IMR-90 (cell line): ENCODE measurements at places on chromosomes 2 and 18. TPM values are rescaled to one million over a fixed set of nuclear protein-coding genes. Genes with fewer than 3 reads are reported as not detected.
A peak's percentile ranks its signal among the peaks of the same experiment; 100 is the strongest.

DNA sequence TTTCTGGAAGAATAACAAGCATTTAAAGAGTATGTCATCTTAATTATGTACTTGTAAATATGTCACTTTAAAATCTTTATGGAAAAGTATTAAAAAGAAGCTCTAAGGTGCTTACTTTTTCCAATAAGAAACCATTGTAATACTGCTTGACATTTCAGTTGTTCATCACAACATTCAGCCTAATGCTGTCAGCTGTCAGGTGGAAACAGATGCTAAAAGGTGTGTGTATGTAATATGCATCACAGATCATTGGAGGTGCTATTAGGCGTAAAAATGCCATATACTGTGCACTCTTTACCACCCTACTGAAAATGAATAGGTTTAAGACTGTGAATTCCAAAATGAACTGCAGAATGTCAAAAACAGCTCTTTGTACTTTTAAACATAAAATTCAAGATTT is 40.3 kb downstream of the METTL8 start:
- no peak for DNase-seq

GRCh38 chr2:113910110-113910717 is 20.3 kb downstream of the ACTR3 start:
- DNase-seq = peak; percentile 19

- peak; percentile 88 for DNase-seq
These were observed 35.5 kb downstream of the IL1R2 start for GRCh38 chr2:102027036-102027980.

- no peak for DNase-seq
These were observed 182.4 kb upstream of the ERBB4 start for GRCh38 chr2:212721026-212721451.

GRCh38 chr18:37445368-37445767 is 120.2 kb downstream of the CELF4 start:
- no peak for DNase-seq

GRCh38 chr2:123747326-123747725 is 277.8 kb upstream of the CNTNAP5 start:
- DNase-seq = no peak

DNA sequence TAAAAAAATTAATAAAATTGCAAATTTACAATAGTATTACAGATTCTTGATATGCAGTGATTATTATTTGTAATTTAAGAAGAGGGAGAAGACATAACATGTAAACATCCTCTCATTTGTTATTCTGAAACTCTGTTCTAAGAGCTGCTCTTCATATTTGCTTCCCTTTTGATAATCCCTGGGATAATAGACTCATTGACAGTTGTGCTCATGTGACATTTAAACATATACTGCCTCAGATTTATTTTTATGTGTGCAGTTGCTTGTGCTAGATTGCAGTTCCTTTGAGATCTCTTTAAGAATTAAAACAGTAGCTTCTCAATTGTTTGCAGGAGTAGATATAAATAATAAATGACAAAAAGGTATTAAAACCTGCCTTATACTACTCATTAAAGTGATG is 605.1 kb upstream of the CNTNAP5 start:
- DNase-seq = no peak

- peak; percentile 45 for DNase-seq
These were observed 171.0 kb downstream of the SRBD1 start for GRCh38 chr2:45439788-45440773.

DNA sequence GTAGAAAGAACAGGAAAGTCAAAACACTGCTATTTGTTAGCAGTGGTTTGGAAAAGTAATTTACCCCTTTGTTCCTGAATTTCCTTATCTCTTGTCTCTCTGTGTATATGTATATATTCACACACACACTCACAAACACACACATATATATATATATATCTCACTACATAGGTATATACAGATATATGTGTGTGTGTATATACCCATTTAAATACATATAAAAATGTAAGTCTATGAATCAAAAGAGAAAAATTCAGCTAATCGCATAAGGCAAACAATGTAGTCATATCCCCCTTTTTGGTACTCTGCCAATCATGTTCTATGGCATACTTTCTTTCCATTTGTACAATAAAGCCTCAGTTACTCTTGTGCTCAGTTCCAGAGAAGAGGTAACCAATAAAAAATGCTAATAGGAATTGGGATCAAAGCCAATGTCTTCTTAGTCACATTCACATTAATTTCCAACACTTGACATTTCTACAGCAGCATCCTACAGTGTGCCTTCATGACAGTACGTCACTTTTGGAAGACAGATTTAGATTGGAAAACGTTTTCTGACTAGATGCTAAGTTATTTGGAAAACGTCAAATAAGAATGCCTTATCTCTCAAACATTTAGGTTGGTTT is 94.6 kb downstream of the MC4R start:
- peak; percentile 83 for DNase-seq

DNA sequence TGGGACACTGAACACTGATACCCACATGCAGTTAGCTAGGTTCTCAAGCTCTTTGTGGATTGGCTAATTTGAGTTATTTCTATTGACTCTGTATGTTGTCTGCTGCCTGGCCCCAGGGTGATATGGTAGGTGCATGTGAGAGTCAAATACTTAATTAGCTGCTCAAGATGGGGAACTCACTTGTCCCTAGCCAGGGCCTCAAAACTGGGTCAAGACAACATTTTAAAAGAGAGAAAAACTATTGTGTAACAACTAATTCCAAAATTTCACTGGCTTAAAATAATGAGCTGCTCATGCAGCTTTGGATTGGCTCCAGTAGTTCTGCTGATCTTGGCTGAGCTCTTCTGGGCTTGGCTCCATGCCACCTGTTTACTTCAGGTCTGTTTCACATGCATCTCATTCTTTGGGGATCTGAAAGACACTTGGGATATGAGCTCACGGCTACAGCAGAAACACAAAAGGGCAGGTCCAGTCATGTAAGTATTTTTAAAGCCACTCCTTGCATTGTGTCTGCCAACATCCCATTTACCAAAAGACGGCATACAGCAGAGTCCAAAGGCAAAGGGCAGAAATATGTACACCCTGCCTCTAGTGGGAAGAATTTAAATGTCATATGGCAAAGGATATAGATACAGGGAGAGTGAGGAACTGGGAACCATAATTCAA is 716.8 kb downstream of the SUCLG1 start:
- DNase-seq = no peak

GRCh38 chr18:61435064-61435652 is 101.9 kb downstream of the CDH20 start:
- peak; percentile 10 for DNase-seq

DNA sequence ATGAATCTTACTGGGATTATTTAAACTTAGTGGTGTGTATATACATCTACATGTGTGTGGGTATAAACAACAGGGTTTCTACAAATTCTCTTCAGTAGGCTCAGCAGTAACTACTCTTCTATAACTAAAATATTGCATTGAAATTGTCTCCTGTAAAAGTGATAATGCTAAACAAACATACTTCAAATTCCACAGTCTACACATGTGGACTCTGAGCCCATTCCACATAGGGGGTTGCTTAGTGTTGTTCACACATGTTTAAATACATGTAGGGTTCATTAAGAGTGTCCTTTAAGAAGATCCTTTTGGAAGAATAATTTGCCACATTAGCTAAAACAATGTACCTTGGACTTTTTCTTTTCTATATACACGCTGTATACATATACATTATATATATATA is 152.8 kb upstream of the VRK2 start:
- DNase-seq = no peak

GRCh38 chr18:79396431-79397246 is 909 bp downstream of the NFATC1 start:
- DNase-seq = peak; percentile 26

- no peak for DNase-seq
These were observed 206.4 kb downstream of the DLGAP1 start for GRCh38 chr18:4248686-4249085.

- peak; percentile 42 for DNase-seq
These were observed 1.3 kb downstream of the SDC1 start for GRCh38 chr2:20223407-20224163.

GRCh38 chr2:28523902-28524301 is 28.0 kb downstream of the PLB1 start:
- DNase-seq = no peak

DNA sequence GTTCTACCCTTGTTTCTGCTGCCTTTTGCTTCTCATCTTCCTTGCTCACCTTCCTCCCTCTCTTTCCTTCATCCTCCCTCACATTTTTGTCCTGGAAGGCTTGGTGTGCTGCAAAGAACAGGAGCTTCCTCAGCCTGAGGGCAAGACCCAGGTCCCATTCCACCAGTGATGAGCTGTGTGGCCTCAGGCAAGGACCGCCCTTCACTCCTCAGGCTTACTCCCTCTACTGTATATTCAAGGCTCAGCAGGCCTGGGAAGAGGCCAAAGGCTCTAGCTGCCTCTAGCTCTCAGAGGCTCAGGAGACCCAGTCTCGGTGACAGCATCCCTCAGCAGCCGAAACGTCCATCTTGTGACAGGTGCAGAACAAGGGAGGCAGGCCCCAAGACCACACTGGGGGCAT is 97.5 kb downstream of the MRO start:
- DNase-seq = no peak

GRCh38 chr2:126527836-126528490 is 128.0 kb upstream of the GYPC start:
- peak; percentile 58 for DNase-seq

GRCh38 chr2:129329574-129329973 is 649.9 kb upstream of the RAB6C start:
- no peak for DNase-seq

DNA sequence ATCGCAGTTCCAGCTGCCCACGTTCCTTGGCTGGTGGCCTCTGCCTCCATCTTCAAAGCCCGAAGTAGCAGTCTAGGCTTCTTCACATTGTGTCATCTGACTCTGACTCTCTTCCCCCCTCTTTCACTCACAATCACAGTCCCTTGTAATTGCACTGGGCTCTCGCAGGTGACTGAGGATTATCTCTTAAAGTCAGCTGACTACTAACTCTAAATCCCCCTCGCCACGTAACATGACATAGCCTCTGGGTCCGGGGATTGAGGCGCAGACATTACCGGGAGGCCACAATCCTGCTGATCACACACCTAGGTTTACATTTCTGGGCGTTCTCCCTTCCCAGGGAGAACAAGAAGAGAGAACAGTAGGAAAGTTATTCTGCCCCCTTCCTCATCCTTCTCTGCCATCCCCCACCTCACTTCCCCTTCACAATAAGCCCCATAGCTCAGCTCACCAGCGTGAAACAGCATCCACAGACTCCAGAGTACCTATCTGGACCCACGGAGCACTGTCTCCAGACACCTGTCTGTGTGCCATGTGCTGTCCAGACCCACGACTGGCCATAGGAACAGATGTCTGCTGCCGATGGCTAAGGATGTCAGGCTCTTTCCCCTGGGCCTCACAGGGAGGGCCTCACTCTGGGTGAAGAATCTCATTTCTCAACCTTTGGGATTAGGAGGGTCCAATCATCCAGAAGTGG is 64.3 kb upstream of the FZD7 start:
- DNase-seq = no peak

DNA sequence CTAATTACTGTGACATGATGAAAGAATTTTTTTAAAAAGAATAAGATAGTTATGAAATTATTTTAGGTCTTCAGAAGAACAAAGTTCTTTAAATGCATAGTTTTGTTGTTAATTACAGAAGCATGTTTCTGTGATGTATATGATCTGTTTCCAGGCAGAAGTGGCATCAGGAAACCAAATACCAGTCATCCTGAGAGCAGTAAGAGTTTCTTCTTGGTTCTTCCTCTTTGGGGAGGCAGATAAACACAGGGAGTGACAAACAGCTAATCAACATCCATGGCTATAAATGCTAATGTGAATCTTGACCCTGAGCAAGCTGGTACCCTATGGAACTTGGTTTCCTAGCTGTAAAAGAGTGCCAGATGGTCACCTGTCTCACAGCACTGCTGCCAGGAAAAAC is 29.2 kb downstream of the WIPF1 start:
- DNase-seq = no peak

GRCh38 chr2:68367953-68368653 is 3.0 kb downstream of the PLEK start:
- DNase-seq = no peak

GRCh38 chr2:43055985-43056384 is 170.4 kb downstream of the ZFP36L2 start:
- DNase-seq = no peak

DNA sequence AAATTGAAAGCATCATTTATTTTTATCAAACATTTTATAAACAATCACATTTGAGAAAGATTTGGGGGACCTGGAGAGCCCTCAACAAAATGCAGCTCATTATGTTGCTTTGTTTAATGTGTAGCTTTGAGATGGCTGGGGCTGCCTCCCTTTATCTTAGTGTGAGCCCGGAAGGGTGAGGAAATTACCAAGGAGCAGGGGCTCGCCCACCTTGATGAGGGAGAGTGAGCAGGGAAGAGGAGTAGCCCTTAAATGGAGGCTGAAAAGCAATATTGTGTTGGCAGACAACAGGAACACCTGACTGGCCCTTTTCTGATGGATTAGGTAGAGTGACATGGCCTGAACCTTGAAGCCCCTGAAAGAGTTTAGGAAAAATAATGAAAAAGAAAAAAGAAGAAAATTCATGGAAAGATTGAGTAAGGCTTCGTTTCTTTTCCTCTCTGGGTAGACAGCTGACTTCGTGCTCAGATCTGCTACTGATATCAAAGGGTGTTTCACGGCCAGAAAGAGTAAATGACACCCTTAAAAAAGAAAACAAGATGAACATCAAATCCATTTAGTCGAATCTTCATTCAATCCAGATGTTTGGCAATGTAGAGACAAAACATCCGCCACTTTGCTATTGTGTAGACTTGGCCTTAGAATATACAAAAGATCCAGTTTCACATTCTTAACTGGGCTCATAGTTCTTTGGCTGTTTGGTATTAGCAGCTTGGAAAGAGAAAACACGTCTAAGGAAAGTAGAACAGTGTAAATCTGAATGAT is 206.5 kb upstream of the TCF4 start:
- DNase-seq = peak; percentile 65

GRCh38 chr2:137031731-137032130 is 266.4 kb downstream of the THSD7B start:
- no peak for DNase-seq

Gene ABCG5
- not detected in 2 replicates for total RNA-seq

Gene ST8SIA3
- total RNA-seq = not detected in 2 replicates

Gene C2orf15
- under 0.01 TPM in 1 of 2 replicates, not detected in the other for total RNA-seq

Gene RAB17
- not detected in 2 replicates for total RNA-seq

Gene CEBPZ
- 33.3 and 47.8 TPM in 2 replicates for total RNA-seq

Gene ANO7
- 0.36 and 0.56 TPM in 2 replicates for total RNA-seq

Gene EFEMP1
- 164 and 214 TPM in 2 replicates for total RNA-seq

Gene PRKRA
- total RNA-seq = 53.6 and 55.5 TPM in 2 replicates

Gene CHRNG
- total RNA-seq = not detected in 2 replicates

Gene AGPS
- total RNA-seq = 18.6 and 34.4 TPM in 2 replicates

Gene SERPINB3
- total RNA-seq = not detected in 2 replicates

Gene INO80D
- 4.5 and 5.0 TPM in 2 replicates for total RNA-seq

Gene DQX1
- total RNA-seq = not detected in 2 replicates
